ENCODE measurements at places on chromosomes 6 and 20.

DNA sequence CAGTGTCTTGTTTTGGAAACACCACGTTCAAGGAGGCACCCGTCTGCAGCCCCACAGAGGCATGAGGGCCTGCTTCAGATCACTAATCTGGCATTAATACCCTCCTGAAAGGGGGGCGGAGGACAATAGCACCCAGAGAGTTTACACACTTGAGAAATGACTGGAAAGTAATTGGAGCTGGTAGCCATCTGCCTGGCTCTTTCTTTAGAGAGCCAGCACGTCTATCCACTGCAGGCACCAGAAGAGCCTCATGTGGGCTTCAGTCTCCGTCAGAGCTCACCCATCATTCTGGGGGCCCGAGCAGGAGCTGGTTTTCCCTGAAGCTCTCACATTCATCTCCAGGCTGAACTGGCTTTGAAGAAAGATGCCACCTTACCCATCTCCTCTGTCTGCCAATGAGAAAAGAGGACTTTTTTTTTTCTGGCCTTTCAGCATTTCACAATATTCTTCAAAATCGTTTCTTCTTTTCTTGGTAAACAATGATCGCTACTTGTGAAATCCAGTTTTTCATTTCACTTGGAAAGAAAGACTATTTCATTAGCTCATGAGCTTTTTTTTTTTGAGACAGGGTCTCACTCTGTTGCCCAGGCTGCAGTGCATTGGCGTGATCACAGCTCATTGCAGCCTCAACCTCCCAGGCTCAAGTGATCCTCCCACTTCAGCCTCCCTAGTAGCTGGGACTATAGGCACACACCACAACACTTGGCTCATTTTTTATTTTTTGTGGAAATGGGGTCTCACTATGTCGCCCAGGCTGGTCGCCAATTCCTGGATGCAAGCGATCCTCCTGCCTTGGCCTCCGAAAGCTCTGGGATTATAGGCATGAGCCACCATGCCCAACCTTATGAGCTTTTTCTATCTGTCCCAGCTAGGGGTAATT lies 124.7 kb upstream of the ZNF217 start:
- DNase-seq: no peak

GRCh38 chr6:105459049-105459448 lies 56.2 kb upstream of the PREP start:
- DNase-seq: no peak

DNA sequence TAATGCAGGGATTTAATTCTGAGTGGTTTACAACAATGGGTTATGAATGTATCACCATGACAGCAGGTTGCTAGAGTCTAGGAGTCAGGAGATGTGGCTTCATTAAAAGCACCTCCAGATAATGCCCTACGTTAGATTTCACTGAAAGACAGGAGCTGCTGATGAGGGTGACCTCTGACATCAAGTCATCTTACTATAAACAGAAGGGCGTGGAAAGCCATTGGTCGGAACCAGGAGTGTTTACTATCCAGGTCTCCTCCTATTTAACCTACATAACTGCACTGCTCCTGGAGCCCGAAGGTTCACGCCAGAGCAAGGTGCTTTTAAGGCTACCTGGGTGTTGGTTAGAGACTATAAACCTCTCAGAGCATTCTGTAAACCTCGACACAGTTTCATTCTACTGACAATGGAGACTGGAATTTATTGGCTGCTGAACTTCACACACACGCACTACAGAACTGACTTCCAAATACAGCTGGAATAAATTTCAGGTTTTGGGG lies 128.7 kb downstream of the EYA4 start:
- DNase-seq: no peak

GRCh38 chr6:147207351-147207750 lies 3.1 kb downstream of the STXBP5 start:
- DNase-seq: no peak

DNA sequence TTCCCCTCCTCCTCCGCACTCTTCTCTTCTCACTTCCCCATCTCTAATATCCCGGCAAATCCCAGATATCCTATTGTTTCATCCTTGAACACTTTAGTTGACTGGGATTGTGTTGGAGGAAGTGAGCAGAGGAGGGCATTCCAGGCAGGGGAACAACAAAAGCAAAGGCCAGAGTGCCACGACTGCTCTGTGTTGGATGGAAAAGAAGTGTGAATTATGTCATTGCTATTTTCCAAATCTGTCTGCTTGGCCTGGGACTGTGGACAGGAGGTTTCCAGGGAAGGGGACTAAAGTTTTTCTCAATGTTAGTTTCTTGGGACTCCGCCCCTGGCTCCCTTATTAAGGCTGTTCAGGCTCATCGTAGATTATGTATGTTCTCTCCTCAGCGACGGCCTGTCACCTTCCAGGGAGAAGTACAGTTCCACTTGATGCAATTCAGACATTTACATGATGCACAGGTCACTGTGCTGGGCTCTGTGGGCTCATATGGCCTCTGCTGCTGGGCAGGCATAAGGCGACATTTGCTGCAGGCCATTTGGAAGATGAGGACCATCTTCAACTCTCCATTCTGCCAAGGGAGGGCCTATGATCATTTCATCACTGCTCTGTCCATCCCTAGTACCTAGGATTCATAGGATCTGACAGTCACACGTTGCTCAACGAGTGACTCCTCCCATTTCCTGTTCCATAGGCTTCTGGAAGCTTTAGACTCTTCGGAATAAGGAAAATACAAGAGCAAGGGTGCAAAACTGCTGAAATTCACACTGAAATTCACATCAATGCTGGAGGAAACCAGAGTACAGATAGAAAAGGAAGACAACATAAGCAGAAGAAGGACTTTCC lies 99.1 kb upstream of the KCNK16 start:
- DNase-seq: no peak

DNA sequence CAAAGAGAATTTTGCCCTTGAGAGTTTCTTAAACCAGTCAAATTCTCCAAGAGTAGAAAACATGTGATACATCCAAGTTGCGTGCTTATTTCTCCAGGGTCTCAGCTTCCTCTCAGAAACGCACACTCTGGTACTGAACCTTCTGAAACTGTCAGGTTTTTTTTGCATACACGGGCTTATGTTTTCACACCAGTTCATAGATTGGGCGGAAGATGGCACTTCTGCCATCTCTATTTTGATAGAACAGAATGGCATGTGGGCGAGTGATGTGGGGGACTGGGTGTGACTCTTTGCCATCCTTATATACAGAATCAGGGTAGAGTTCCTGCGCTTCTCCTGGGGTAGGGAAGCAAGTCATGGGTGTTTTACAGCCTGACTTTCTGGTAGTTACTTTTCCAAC lies 56.4 kb downstream of the ADTRP start:
- no peak for DNase-seq

DNA sequence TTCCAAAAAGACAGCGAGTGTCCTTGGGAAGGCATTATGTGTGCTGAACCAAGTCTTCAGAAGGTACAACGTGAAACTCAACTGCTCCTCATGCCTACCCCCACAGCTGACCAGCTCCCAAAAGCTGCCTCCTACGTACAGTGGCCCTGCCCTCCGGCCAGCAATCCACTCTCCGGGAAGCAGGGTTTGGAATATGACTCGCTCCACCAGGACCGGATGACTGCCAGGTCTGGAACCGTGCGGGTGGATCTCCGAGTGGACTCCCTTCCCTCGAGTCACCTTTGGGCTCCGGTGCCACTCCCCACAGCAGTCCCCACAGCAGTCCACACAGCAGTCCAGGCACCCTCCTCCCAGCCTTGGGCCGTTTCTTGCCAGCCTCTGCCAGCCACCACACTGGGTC lies 4.3 kb downstream of the ZBTB46 start:
- DNase-seq: no peak

DNA sequence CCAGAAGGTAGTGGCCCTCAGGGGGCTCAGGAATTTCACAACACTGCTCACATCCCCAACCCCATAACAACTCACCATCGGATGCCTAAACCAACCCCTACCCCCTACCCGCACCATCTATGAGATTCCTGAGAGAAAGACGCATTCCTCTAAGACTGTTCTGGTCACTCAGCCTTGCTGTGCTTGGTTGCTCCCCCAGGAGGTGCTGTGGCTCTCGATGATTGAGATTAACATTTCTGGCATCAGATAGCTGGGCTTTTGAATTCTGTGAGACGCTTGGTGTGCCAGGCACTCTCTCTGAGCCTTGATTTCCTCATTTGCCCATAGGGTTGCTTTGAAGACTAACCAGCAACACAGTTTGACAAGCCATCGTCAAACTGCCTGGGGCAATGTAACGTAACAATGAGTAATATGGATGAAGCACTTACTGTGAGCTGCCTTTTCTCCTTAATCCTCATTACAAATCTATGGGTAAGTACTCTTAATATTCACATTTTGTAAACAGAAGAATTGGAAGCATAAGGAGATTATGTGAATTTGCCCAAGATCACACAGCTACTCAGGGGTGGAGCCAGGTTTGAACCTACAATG lies 978 bp downstream of the WFDC6 start:
- no peak for DNase-seq

DNA sequence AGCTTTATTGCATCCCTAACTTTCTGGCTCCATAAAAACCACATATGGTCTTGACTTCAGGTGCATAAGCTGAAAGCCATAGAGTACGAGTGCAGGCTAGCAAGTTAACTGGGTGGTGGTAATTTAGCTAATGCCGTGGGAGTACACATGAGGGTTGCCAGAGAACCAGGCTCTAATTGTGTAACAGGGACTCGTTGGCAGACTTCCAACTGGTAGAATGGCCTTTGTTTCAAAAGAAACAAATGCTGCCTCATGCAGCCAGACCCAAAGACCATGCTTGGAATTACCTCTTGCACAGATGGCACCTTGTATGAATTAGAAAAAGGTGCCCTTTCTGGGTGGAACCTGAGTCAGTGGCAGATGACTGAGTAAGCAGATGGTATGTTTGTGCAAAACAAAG lies 73.2 kb downstream of the LY86 start:
- DNase-seq: peak; percentile 14

Measured in GM04504 (cell line).